ENCODE measurements at places on chromosomes 12 and 14.

- DNase-seq = peak; percentile 8
Observed at GRCh38 chr12:16726879-16727278, 120.9 kb upstream of the LMO3 start.

DNA sequence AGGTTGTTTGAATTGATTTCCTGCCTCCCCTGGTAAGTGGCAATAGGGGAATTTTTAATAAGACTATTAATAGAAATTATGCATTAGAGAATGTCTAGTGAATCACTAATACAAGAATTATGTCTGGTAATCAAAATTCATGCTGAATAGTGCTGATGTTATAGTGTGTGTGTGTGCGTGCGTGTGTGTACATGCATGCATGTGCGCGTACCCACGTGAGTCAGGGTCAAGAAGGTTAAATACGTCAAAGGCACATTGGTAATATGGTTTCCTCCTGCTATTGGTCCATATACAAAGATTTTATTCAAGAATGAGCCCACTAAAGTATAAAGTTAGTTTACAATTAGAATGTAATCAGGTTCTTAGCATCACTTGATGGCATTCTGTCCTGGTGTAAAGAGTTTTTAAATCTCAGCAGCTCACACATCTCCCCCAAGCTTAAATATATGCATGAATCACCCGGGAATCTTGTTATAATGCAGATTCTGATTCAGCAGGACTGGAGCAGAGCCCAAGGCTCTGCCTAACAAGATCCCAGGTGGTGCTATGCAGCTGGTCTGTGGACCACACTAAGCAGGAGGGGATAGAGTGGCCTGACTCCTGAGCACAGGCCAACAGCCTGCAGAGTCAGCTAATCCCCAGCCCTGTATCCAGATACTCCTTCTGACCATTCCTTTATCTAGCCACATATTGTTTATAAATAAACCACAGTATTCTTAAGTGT is 43.9 kb downstream of the TTC9 start:
- no peak for DNase-seq

DNA sequence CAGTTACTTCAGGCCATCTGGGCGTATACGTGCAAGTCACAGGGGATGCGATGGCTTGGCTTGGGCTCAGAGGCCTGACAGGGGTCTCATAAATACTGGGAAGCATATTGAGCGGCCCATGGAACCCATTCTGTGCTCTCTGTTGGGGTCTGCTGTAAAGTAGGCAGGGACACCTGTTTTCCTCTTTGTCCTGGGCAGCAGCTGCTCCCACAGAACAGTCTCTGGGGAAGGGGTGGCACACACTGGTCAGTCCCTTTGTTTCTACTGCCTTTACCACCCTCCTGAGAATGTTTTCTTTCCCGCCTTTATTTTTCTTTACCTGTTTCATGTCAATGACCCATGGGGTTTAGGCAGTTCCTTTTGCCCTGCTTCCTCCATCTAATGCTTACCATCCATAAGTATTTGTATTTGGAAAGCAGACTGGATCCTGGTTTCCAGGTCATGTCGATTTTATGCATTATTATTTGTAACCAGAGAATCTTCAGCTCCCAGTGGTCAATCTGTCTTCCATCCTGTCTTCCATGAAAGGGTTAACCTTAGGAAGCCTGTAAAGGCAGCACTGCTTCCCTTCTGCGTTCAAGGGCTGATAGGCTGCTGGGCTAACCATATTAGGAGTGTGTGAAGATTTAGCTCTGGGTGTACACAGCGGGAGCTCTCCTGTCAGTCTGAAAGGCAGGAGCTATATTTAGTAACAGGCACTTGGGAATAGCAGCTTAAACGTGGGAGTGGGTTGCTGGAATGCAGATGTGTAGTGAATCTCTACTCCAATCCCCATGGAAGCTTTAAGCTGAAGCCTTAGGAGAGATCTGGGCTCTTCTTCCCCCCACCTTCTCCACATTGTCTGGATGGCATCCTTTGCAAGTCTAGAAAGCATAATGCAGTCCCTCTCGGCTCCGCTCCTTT is 124.0 kb downstream of the DYRK2 start:
- DNase-seq = peak; percentile 5

- DNase-seq = no peak
Observed at GRCh38 chr12:91140026-91140931, 29.0 kb upstream of the LUM start.

Data from globus pallidus (tissue), 1 donor.